Left lung (tissue), 14 donors: ENCODE measurements at places on chromosomes 13 and 19. TPM values are rescaled to one million over a fixed set of nuclear protein-coding genes. Genes with fewer than 3 reads are reported as not detected.

GRCh38 chr13:95128045-95128643 lies 173.1 kb downstream of the ABCC4 start:
- DNase-seq = no peak
- no peak overlapping the region for H3K27ac ChIP-seq
- H3K4me3 ChIP-seq = no peak overlapping the region
- H3K4me1 ChIP-seq = no peaks in the 10 kb centered on the region

DNA sequence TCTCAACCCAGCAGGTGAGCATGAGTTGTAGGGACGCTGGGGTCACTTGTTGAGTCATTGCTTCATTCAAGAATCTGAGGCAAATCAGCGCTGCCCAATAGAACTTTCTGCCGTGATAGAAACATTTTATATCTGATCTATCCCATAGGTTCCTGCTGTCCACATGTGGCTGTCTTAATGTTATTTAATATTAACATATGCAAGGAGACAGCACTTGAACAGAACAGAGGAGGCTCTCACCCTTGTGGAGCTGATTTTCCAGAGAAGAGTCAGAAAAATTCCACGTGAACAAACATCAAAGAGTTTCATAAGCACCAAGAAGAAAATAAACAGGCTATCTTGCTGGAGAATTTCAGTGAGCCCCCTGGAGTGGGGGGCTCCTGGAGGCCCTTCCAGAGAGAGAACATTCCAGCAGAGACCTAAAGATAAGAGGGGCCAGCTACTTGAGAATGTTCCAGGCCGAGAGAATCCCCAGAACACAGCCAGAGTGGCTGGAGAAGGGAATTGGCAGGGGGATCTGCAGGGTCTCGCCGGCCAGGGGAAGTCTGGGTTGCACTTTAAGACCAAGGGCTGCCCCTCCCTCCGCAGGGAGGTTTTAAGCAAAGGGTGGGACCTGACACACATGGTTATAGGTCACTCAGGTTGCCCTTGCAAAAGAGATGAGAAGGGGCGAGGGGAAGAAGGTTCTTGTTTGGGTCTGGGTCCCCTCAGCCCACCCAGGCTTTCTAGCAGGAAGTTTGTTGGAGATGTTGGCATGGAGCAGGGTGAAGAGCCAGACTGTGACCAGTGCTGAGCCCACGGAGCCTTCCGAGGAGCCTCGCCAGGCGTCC lies 135.7 kb downstream of the CRYL1 start:
- no peaks in the 10 kb centered on the region for H3K4me1 ChIP-seq
- H3K27me3 ChIP-seq = peaks cover 6% of the 10 kb centered on the region
- H3K36me3 ChIP-seq = no peaks in the 10 kb centered on the region
- no peak overlapping the region for H3K4me3 ChIP-seq
- H3K27ac ChIP-seq = no peak overlapping the region

- no peak overlapping the region for H3K27ac ChIP-seq
- no peaks in the 10 kb centered on the region for H3K36me3 ChIP-seq
- H3K4me3 ChIP-seq = no peak overlapping the region
- peaks cover 86% of the 10 kb centered on the region for H3K27me3 ChIP-seq
- no peaks in the 10 kb centered on the region for H3K4me1 ChIP-seq
Observed at GRCh38 chr19:10004617-10005016, 5.7 kb downstream of the COL5A3 start.

GRCh38 chr13:104024416-104025170 lies 958.4 kb upstream of the SLC10A2 start:
- no peaks in the 10 kb centered on the region for H3K4me1 ChIP-seq
- H3K36me3 ChIP-seq = no peaks in the 10 kb centered on the region
- no peak overlapping the region for H3K4me3 ChIP-seq
- H3K27me3 ChIP-seq = no peaks in the 10 kb centered on the region
- no peak overlapping the region for H3K27ac ChIP-seq

GRCh38 chr13:112065867-112066623 lies 904 bp upstream of the SOX1 start:
- DNase-seq = no peak
- no peaks in the 10 kb centered on the region for H3K36me3 ChIP-seq
- no peak overlapping the region for H3K27ac ChIP-seq
- peaks cover 21% of the 10 kb centered on the region for H3K4me1 ChIP-seq
- H3K27me3 ChIP-seq = peaks cover 91% of the 10 kb centered on the region

- no peak overlapping the region for H3K4me3 ChIP-seq
- no peak overlapping the region for H3K27ac ChIP-seq
- peaks cover 9% of the 10 kb centered on the region for H3K36me3 ChIP-seq
- DNase-seq = no peak
Observed at GRCh38 chr13:42153199-42154113, 105.0 kb downstream of the DGKH start.

ICAM4 gene
- 4.5 TPM for total RNA-seq

RXFP2 gene
- not detected for total RNA-seq
